Activated CD8-positive, alpha-beta memory T cell treated with anti-CD3 and anti-CD28 coated beads, Interleukin-2, amount 10 ng/mL, durations not matched to agents 7 days and 5 days (primary cell): ENCODE measurements at places on chromosomes 1 and 21. TPM values are rescaled to one million over a fixed set of nuclear protein-coding genes. Genes with fewer than 3 reads are reported as not detected.
A peak's percentile ranks its signal among the peaks of the same experiment; 100 is the strongest.

- no peak overlapping the region for H3K4me3 ChIP-seq
- no peak overlapping the region for H3K27ac ChIP-seq
- no peaks in the 10 kb centered on the region for H3K36me3 ChIP-seq
- no peak for DNase-seq
- no peaks in the 10 kb centered on the region for H3K4me1 ChIP-seq
Measured at GRCh38 chr1:204848579-204848978, 22.1 kb upstream of the NFASC start.

DNA sequence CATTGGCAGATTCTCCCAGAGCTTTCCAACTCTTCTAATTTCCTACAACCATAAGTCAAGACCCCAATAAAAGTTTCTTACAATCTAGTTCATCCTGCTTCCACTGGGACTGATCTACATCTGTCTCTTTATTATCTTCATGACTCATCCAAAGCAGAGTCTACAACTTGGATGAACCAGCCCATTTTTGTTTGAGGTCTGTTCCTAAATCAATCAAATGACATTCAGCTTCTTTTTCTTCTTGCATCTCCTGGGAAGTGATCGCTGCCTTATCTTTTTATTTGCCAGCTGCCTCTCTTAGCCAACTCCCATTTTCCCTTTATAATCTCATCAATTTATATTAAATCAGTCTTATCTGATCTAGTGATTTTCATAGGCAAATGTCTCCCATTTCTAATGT, 105.6 kb downstream of the ERG start:
- DNase-seq = no peak
- no peak overlapping the region for H3K27ac ChIP-seq
- H3K4me1 ChIP-seq = peaks cover 6% of the 10 kb centered on the region

GRCh38 chr1:152878042-152878441, at the start of gene SMCP:
Gene SMCP (plus strand): TSS chr1:152878322. CDS start chr1:152884423, 6,101 bp downstream.
- no peak within 1 kb of the TSS for H3K27ac ChIP-seq
- DNase-seq = no peak
- H3K36me3 ChIP-seq = no peaks in the 10 kb centered on the region
- H3K4me3 ChIP-seq = no peak within 1 kb of the TSS
- peaks cover 12% of the 10 kb centered on the region for H3K27me3 ChIP-seq
- H3K4me1 ChIP-seq = no peaks in the 10 kb centered on the region

DNA sequence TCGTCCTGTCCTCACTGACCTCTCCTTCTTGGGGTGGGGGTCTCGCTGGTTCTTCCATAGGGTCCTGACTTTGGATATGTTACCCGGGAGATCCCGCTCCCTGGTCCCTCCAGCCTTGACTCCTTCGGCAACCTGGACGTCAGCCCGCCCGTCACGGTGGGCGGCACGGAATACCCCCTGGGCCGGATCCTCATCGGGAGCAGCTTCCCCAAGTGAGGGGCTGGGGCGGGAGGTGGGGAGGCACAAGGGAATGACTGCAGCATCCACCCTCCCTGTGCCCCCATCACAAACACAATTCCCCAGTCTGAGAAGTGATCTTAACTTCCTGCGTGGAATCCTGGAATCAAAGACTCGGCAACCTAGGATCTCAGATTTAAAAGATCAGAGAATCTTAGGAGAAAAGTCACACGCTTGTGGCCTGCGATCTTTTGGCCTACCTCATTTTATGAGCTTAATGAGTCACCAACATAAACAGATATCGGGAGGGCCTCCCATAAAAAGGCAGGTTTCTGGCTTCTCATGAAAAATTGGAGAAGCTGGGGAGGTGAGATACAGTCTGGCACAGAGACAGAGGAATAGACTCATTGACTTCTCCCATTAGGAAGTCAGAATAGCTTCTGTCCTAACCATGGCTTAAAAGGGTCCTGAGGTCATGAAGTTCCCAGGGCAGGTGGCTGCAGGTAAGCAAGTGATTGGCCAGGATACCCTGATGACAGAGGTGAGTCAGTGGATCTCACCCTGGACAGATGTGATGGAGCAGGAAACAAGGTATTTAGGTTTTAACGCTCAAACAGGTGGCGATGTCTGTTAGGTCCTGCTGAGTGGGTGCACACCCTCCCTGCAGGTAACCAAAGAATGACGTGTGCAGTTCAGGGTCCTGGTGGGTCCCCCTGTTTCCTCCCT, 15.9 kb upstream of the PADI3 start:
- no peak overlapping the region for H3K4me3 ChIP-seq
- H3K27ac ChIP-seq = no peak overlapping the region
- no peaks in the 10 kb centered on the region for H3K36me3 ChIP-seq
- H3K4me1 ChIP-seq = peaks cover 4% of the 10 kb centered on the region

- no peak overlapping the region for H3K4me3 ChIP-seq
- peaks cover 4% of the 10 kb centered on the region for H3K4me1 ChIP-seq
- DNase-seq = peak; percentile 74
- peaks cover 27% of the 10 kb centered on the region for H3K27me3 ChIP-seq
Measured at GRCh38 chr21:45590726-45591618, 48.7 kb upstream of the SLC19A1 start.

GRCh38 chr1:166133276-166133841, 33.4 kb downstream of the FAM78B start:
- no peaks in the 10 kb centered on the region for H3K4me1 ChIP-seq
- peaks cover 3% of the 10 kb centered on the region for H3K27me3 ChIP-seq
- no peak overlapping the region for H3K4me3 ChIP-seq
- H3K36me3 ChIP-seq = no peaks in the 10 kb centered on the region
- no peak for DNase-seq

DNA sequence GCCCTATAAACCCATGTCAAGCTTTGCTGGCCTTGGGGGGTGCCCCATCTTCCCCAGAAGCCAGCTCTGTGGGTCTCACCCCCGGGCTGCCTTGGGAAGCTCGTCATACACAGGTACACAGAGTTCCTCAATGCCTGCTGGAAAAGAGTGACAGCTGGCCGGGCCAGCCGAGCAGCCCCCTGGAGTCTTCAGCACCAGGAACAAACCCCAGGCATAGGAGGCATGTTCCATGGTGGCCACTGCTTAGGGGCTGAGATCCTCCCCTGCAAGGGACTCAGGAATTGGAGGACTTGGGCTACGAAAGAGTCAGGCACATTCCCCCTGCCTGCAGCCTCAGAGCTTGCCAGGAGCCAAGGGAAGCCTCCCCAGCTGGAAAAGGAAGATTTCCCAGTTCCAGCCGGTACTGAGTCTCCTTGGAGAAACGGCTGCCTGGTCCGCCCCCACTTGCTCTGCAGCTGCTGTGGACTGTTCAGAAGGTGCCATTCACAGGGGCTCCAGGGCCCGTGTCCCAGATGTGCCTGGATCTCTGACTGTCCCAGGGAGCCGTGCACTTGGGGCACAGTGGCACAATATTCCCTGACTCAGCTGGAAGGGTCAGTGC, 89.5 kb downstream of the STUM start:
- H3K4me3 ChIP-seq = no peak overlapping the region
- H3K4me1 ChIP-seq = peaks cover 27% of the 10 kb centered on the region
- DNase-seq = no peak
- no peaks in the 10 kb centered on the region for H3K27me3 ChIP-seq

GRCh38 chr1:220484135-220484534, 43.8 kb upstream of the MARK1 start:
- DNase-seq = no peak
- H3K4me3 ChIP-seq = no peak overlapping the region
- no peaks in the 10 kb centered on the region for H3K36me3 ChIP-seq
- no peak overlapping the region for H3K27ac ChIP-seq

DNA sequence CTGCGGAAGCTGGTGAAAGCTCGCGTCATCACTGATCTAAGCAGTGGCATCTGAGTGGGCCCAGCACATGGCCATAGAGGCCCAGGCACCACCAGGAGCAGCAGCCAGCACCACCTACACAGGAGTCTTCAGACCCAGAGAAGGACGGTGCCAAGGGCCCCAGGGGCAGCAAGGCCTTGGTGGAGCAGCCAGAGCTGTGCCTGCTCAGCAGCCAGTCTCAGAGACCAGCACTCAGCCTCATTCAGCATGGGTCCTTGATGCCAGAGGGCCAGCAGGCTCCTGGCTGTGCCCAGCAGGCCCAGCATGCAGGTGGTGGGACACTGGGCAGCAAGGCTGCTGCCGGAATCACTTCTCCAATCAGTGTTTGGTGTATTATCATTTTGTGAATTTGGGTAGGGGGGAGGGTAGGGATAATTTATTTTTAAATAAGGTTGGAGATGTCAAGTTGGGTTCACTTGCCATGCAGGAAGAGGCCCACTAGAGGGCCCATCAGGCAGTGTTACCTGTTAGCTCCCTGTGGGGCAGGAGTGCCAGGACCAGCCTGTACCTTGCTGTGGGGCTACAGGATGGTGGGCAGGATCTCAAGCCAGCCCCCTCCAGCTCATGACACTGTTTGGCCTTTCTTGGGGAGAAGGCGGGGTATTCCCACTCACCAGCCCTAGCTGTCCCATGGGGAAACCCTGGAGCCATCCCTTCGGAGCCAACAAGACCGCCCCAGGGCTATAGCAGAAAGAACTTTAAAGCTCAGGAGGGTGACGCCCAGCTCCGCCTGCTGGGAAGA, 3.2 kb upstream of the ARTN start:
- DNase-seq = no peak
- H3K4me1 ChIP-seq = peaks cover 4% of the 10 kb centered on the region
- no peak overlapping the region for H3K27ac ChIP-seq

DNA sequence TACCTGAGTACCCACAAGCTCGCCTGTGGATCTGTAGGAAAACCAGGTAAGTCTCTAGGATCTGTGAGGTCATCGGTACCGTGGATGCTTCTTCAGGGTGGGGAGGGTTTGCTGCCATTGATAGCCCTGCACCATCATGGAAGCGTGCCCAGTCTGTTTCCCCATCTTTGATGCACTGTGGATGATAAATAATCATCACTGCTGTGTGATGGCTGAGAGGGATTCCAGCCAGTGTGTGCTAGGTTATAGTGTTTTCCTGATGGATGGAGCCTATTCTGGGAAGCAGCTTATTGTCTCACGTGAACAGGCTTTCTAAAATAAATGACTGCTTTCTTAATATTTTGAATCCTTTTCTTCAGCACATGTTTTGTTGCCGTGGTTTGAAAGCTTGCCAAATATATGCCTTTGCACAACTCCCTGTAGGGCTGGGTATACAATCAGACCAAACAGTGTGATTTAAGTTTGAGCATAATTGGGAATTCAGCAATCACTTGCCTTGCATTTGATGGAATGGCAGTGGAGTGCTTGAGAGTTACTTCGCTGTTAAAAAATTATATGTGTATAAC, 113.8 kb downstream of the CAMTA1 start:
- DNase-seq = no peak
- no peak overlapping the region for H3K27ac ChIP-seq
- H3K4me3 ChIP-seq = no peak overlapping the region

- DNase-seq = peak; percentile 42
- no peak overlapping the region for H3K4me3 ChIP-seq
- H3K27ac ChIP-seq = no peak overlapping the region
- H3K27me3 ChIP-seq = peaks cover 50% of the 10 kb centered on the region
- peaks cover 4% of the 10 kb centered on the region for H3K4me1 ChIP-seq
Measured at GRCh38 chr1:152141971-152142584, 16.9 kb downstream of the RPTN start.

GRCh38 chr1:201542309-201543035, 3.5 kb downstream of the NAV1 start:
- H3K27me3 ChIP-seq = peaks cover 67% of the 10 kb centered on the region
- H3K4me1 ChIP-seq = peaks cover 14% of the 10 kb centered on the region
- no peak for DNase-seq
- no peak overlapping the region for H3K4me3 ChIP-seq
- H3K36me3 ChIP-seq = no peaks in the 10 kb centered on the region

DNA sequence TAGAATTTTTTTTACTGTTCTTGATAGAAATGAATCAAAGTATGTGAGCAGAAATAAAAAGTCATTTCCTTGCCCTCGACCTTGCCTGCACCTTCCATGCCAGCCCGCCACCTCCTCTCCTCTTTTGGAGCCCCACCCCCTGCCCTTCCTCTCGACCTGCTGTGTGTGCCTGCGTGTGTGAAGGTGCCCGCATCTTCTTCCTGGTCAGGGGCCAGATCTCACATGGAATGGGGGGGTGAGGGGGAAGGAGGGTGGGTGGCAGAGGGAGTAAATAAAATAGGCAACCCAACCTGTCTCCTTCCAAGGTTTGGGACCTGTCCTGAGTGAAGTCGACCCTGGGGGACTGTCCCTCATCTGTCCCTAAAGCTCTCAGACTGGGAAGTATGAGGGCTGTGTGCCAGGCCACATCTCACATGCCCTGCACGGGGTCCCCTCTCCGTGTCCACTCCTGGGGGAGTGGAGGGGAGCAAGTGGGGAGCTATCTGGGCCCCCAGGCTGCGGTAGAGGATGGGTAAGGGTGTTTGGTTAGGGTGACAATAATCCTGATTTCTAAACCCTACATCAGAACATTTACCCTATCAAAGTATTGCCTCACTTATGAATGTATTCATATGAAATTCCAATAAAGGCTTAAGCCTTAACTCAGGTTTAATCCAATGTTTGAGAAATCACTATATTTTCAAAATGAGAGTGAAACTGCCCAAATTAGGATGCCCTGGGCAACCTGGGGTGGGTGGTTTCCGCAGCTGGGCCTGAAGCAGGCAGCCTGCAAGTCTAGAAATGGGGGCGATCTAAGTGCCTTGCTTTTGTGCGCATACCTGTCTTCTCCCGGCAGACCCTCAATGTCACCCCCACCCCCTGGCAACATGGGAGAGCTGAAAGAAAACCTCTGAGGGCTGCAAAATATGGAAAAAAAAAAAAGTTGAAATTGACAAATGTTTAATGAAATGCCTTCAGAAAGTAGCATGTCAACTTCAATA, 15.4 kb downstream of the AMPD2 start:
- H3K27me3 ChIP-seq = peaks cover 2% of the 10 kb centered on the region
- H3K36me3 ChIP-seq = peaks cover 6% of the 10 kb centered on the region
- H3K27ac ChIP-seq = no peak overlapping the region
- DNase-seq = peak; percentile 39

- no peak overlapping the region for H3K4me3 ChIP-seq
- H3K27ac ChIP-seq = no peak overlapping the region
- DNase-seq = no peak
- no peaks in the 10 kb centered on the region for H3K27me3 ChIP-seq
Measured at GRCh38 chr1:39462074-39462473, 29.4 kb upstream of the BMP8A start.

GRCh38 chr1:221829327-221830015, 87.6 kb upstream of the DUSP10 start:
- peaks cover 76% of the 10 kb centered on the region for H3K4me1 ChIP-seq
- H3K36me3 ChIP-seq = peaks cover 9% of the 10 kb centered on the region
- peak overlapping the region; percentile 97 for H3K27ac ChIP-seq
- H3K27me3 ChIP-seq = no peaks in the 10 kb centered on the region
- H3K4me3 ChIP-seq = peak overlapping the region; percentile 67

Gene PACC1
- 13.0 TPM for total RNA-seq

Gene CYP4Z1
- total RNA-seq = not detected

Gene ABCB10
- 39.8 TPM for total RNA-seq

Gene AHDC1
- total RNA-seq = 18.5 TPM

Gene CRYBG2
- total RNA-seq = 8.6 TPM

Gene ACKR1
- total RNA-seq = not detected

Gene SPATA17
- total RNA-seq = not detected

Gene RAB3B
- total RNA-seq = 0.05 TPM

Gene BRDT
- total RNA-seq = not detected

Gene MIGA1
- 11.6 TPM for total RNA-seq

Gene SEC16B
- total RNA-seq = not detected

Gene GNG4
- total RNA-seq = 0.53 TPM

Gene TMEM125
- total RNA-seq = not detected

Gene SLAMF1
- 105 TPM for total RNA-seq

Gene RASSF5
- 184 TPM for total RNA-seq

Gene FOXO6
- total RNA-seq = not detected

Gene TSTD1
- total RNA-seq = 62.8 TPM

Gene SLC2A5
- not detected for total RNA-seq
